ENCODE measurements at places on chromosomes 12 and 14.

DNA sequence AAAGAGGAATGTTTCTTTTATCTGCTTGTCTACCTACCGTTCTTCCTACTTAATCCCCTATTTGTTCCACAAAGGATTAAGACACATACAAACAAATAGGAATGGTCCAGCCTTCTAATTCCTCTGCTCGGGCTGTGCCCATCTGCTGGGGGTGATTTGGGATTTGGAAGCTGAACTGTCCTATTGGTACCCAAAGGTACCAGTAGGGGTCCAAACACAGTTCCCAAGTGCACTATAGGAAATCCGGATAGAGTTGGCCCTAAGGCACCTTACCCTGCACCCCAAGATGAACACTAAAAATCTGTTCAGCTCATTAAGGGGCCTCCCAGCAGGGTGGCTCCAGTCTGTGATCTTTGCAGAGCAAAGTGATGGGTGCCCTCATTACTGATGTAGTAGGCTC is 566.9 kb downstream of the NRXN3 start:
- DNase-seq = no peak

DNA sequence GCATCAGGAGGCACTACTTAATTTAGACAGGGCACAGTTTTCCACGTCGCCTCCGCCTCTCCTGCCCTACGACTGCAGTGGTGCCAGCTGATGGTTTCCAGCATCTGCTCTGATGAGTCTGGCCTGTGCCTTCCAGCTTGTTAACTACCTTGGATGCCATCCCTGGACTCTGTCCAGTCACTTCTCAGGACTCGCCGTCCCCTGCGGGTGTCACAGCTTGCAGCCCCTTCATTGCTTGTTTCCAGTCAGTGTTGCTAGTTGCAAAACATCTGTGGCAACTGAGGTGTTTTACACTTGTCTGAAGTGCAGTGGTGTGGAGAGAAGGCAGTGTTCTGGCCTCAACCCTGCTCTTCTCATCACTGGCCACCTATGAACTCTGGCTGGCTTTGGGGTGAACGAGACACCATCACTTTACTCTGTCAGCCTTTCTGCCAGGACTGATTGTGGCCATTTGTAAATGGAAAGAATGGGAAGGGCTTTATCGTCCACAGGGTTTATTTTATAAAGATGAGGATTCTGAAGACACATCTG is 8.3 kb downstream of the ADGRD1 start:
- DNase-seq = no peak

- DNase-seq = no peak
These were observed 347.9 kb downstream of the BCAT1 start for GRCh38 chr12:24600996-24601395.

GRCh38 chr12:104280717-104281458 is 22.7 kb upstream of the EID3 start:
- DNase-seq = no peak

- no peak for DNase-seq
These were observed 193 bp downstream of the ACACB start for GRCh38 chr12:109116611-109116949.

- DNase-seq = no peak
These were observed at the start of gene OTOGL for GRCh38 chr12:80099259-80099658. OTOGL (plus strand) TSS chr12:80099537; CDS start chr12:80209432, 109,895 bp downstream.

GRCh38 chr14:21668377-21668776 is 5.2 kb downstream of the OR4E1 start:
- no peak for DNase-seq
